ENCODE measurements at places on chromosomes 11 and 22.

GRCh38 chr11:8093931-8094575, 13.0 kb downstream of the TUB start:
- DNase-seq: no peak

DNA sequence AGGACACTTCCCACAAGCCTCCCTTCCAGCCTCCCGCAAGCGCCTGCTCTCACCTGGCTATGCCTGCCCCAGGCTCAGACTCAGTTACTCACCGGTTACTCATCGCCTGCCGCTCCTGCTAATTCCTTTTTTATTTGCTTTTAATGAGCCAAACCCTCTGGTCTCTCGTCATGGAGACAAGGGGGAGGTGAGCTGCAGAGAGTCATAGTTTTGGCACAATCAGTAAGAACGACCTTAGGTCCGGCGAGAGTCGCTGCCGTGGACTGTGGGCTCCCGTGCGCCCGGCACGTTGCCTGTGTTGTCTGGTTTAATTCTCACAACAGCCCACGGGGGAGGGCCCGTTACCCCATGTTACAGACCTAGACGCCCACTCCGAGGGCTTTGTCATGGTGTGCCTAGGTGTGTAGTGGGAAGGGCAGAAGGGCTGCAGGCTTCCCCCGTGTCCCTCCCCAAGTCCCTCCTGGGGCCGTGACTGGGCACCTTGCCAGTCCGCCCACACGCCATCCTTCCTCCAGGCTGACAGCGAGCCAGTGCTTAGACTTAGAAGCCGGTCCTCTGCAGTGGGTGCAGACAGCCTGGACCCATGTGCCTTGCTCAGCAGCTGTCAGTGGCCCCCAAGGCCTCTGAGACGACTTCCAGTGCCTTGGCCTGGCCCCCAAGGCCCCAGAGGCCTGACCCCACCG, 42.2 kb downstream of the WNT7B start:
- no peak for DNase-seq

DNA sequence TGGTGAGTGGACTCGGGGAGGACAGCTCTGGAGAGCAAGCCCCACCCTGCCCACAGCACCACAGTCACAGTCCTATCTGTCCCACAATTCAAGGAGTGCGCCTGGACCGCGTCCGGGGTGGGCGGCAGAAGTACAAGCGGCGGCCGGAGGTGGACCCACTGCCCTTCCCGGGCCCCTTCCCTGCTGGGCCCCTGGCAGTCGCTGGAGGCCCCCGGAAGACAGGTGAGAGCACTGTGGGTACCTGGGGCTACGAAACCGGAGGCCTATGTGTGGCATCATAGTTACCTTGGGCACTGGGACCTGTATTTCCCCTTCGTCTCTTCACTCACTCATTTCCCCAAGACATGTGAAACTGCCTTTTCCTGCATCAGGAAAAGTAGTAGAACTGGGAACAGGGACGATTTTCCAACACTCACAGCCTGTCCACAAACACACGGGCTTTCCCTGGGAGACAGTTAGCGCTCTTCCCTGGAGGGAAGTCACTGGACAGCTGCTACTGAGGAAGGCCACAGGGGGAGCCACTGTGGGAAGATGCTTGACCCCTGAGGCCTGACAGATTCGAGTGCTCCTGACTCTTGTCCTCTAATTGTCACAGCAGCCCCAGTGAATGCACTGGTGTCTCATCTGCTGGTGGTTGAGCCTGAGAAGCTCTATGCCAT, 3.1 kb downstream of the TRMT112 start:
- DNase-seq: no peak

DNA sequence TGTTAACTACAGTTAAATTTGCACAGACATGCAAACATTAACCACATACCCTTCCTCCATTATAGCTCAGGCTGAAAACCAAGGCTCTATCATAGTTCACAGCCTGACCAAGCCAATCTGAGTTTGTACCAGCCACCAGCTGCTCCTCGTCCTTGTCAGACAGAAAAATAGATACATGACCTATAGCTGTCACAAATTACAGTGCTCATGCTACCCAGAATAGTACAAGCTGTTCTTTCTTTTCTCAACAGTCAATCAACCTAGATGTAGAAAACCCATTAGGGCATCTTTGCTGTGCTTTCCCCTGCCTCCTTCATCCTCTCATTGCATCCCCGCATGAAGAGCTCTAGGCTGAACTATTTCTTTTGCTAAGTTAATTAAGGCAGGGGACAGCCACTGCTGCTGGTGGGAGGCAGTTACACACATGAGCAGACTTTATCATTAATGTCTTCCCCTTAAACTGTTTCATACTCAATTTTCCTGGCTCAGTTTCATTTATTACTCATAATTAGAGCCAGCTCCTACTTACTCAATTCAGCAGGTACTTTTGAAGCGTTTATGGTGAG, 148.3 kb downstream of the TRPC6 start:
- DNase-seq: no peak

GRCh38 chr11:92500453-92500852, 275.8 kb downstream of the FAT3 start:
- no peak for DNase-seq

DNA sequence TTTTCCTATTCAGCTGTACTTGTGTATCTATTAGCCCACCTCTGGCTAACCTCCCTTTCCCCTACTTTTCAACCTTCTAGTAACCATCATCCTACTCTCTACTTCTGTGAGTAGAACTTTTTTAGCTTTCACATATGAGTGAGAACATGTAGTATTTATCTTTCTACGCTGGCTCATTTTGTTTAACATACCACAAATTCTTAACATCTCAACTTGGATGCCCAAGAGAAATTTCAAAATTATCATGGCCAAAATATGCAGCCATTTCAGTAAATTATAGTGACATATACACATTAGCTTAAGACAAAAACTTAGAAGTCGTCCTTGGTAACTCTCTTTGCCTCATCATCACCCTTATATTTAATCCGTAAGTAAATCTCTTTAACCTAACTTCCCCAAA, 34.7 kb downstream of the LUZP2 start:
- DNase-seq: no peak

- DNase-seq: peak; percentile 43
These were observed 823 bp downstream of the CEP57 start for GRCh38 chr11:95790933-95791708.

DNA sequence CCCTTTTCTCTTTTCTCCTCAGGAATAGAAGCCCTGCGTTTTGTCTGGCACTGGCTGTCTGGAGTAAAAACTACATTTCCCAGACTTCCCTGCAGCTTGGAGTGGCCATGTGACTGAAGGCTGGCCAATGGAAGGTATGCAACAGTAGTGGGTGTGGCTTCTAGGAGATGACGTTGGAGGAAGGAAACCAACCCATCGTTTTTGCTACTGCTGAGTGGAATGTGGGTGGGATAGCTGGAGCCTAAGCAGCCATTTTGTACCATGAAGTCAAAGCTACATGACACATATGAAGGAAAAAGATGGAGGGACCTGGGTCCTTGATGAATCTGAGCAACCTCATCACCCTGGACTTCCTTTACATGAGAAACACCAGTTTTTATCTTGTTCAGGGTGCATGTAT, 19.6 kb downstream of the FGF3 start:
- no peak for DNase-seq

GRCh38 chr22:19398206-19398605, 33.3 kb downstream of the HIRA start:
- no peak for DNase-seq

DNA sequence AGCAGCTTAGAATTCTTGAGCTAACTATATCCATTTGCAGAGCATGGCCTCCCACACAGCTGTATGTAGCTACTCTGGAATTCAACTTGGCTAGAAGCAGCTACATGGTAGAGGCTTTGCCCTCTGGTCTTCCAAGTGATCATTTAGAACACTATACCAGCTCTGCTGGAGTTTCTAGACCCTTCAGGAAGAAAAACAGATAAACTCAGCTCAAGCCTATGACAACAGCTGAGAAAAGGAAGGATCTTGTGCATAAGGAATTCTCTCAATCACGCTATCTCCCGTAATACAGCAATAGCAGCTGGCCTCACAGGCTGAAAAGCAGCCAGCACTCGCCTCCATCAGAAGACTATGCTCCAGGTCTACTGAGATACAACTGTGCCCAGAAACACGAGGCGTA, 50.6 kb upstream of the APOA1 start:
- no peak for DNase-seq
